Amygdala (tissue), 56 donors: ENCODE measurements at places on chromosomes 7 and 10.

DNA sequence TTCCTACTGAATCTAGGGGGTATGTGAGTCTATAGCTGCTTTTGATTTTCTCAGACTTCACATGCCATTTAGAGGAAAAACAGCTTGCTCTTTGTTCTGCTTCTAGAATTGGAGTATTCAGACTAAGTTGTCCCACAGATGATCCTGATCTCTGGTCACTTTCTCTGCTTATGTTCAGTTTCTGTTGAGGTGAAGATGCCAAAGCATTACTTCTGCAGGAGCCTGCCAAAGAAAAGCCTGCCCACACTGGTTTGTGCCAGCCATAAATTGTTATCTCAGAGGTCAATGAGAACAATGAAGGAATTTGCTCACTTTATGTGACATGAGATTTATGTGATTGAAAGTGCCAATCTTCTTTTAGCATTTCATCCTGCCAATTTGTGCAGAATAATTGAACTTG is 163.6 kb downstream of the CDK14 start:
- no peak for DNase-seq

DNA sequence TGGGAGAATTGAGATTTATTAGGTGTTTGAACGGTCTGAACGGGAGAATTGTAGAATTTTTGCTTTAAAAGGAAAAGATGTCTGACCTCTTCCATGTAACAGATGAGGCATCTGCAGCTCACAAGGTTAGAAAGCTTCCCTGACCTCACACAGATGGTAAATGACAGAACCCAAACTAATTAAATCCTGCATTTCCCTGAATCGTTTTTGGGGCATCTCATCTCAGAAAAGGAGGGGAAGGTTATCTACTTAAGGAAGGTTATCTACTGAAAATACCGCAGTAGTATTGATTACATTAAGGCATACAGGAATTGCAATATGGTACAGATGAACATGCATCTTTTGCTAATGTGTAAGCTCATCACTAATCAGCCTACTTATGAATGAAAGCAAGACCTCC is 278.3 kb downstream of the CCDC3 start:
- DNase-seq: no peak

DNA sequence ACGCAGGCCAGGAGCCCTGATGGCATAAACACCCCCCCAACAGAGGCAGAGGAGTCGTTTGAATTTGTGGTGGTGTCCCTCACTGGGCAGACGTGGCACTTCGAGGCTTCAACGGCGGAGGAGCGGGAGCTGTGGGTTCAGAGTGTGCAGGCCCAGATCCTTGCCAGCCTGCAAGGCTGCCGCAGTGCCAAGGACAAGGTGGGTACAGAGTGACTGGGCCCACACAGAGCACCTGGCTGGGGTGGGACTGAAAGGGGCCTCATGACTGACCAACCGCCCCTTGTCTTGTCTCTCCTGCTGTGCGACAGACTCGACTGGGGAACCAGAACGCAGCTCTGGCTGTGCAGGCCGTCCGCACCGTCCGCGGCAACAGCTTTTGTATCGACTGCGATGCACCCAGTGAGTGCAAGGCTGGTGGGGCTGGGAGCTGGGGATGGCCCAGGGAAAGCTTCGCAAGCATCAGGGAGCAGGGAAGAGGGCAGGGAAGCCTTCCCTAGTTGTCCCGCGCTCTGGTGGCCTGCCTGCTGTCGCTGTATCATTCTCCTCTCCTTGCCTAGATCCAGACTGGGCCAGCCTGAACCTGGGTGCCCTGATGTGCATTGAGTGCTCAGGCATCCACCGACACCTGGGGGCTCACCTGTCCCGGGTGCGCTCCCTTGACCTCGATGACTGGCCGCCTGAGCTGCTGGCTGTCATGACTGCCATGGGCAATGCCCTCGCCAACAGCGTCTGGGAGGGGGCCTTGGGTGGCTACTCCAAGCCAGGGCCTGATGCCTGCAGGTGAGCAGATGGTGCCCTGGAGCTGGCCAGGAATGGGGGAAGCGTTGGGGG is 25.4 kb downstream of the GBX1 start:
- no peak for DNase-seq

GRCh38 chr7:158805414-158805813 is 23.9 kb downstream of the ESYT2 start:
- no peak for DNase-seq

- no peak for DNase-seq
These were observed 303.3 kb upstream of the CDC14C start for GRCh38 chr7:48621076-48621475.

DNA sequence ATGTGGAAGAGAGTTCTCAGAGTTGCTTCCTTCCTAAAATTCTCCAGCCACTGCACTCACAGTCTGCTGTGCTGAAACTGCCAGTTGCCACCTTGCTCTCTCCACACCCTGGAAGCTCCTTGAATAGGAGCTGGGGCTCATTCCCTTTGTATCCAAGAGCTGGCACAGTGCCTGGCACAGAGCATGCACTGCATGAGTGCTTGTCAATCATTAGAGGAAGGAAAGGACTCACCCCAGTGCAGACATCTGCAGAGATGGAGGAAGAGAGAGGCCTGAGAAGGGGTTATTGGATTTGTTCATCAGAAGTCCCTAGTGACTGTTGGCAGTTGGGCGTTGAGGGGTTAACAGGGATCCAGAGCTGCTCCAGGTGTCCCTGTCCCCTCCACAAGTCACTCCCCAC is 41.7 kb upstream of the DUSP5 start:
- no peak for DNase-seq

DNA sequence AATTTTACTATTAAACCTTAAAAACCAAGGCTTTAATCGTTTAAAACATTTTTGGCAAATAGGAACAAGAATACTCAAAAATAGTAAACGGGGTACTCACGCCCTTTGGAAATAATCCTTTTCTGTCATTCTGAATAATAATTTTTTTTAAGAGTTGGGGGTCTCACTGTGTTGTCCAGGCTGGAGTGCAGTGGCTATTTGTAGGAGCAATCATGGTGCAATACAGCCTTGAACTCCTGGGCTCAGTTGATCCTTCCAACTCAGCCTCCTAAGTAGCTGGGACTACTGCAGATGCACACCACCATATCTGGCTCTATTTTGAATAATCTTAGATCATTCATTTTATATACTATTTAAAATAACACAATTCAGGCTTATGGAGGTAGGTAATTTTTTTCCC is 24.9 kb downstream of the LUC7L2 start:
- DNase-seq: no peak

DNA sequence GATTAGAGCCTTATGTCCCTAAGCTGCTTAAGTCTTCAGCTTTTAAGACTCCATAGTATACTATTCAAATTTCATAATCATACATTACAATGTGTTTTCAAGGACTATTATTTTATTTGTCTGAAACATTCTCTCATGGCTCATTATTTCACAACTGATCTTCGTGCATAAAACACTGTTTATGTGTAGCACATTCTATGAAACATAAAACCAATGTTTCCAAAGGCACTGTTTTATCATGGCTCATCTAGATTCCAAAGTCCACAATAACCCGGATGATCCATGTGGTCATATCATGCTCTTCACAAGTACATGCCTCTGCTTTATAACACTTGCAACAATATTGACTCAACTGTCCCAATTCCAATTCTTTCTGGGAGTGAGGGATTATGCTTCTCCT is 806.1 kb downstream of the TNS3 start:
- DNase-seq: no peak

GRCh38 chr7:22601812-22602565 is 102.0 kb upstream of the STEAP1B start:
- no peak for DNase-seq

GRCh38 chr7:36037121-36037662 is 115.9 kb upstream of the EEPD1 start:
- no peak for DNase-seq

- DNase-seq: no peak
These were observed 100.7 kb downstream of the ARL4A start for GRCh38 chr7:12788171-12788570.

GRCh38 chr10:12218991-12219390 is 23.0 kb downstream of the CDC123 start:
- no peak for DNase-seq

GRCh38 chr10:51109801-51110533 is 35.7 kb downstream of the PRKG1 start:
- no peak for DNase-seq

GRCh38 chr10:126496771-126497545 is 108.7 kb upstream of the ADAM12 start:
- DNase-seq: no peak

- DNase-seq: no peak
These were observed 60.2 kb upstream of the NRBF2 start for GRCh38 chr10:63072951-63073350.

GRCh38 chr10:600234-600633 is 89.2 kb downstream of the DIP2C start:
- DNase-seq: no peak

GRCh38 chr7:25520017-25520416 is 291.7 kb upstream of the NPVF start:
- DNase-seq: no peak

DNA sequence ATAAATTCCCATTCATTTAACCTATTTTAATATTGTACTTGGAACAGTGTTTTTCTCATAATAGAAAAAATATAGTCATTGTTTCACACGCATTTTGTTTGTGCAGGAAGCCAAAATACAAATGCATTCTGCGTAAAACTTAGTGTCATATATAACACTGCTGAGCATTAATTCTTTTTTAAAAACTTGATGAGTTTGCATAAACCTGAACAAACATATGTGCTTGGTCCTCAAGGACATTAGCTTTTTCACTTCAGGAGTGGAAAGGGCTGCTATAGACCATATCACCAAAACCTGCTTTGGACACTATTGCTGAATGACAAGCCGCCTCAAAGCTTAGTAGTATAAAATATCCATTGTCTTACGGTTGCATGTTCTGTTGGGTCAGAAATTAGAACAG is 101.6 kb upstream of the PRR15 start:
- DNase-seq: no peak

GRCh38 chr10:21526860-21527597 is 1.5 kb upstream of the SKIDA1 start:
- DNase-seq: peak; percentile 78
